ENCODE measurements at places on chromosomes 1 and 21.

DNA sequence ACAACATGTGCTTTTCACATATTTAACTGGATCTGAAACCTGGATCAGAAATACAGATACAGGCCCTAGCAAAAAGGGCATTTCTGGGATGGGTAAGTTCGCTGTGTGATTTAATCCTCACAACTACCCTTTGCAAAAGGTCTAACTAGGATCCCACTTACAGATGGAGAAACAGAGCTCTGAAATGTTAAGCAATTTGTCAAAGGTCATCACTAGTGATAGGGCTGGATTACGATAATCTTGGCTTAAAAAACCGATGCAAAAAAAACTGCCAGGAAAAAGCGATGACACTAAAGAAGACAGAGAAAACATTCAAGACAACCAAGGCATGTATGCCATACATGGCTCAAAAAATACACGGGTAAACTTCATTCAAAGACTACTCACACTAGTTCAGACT, 29.9 kb downstream of the AHCTF1 start:
- no peak for DNase-seq

GRCh38 chr1:186763107-186763506, 65.6 kb upstream of the PLA2G4A start:
- DNase-seq = no peak

GRCh38 chr1:82143108-82143833, 342.5 kb downstream of the ADGRL2 start:
- no peak for DNase-seq

- no peak for DNase-seq
These were observed 100.6 kb upstream of the ACTL8 start for GRCh38 chr1:17654519-17654918.

DNA sequence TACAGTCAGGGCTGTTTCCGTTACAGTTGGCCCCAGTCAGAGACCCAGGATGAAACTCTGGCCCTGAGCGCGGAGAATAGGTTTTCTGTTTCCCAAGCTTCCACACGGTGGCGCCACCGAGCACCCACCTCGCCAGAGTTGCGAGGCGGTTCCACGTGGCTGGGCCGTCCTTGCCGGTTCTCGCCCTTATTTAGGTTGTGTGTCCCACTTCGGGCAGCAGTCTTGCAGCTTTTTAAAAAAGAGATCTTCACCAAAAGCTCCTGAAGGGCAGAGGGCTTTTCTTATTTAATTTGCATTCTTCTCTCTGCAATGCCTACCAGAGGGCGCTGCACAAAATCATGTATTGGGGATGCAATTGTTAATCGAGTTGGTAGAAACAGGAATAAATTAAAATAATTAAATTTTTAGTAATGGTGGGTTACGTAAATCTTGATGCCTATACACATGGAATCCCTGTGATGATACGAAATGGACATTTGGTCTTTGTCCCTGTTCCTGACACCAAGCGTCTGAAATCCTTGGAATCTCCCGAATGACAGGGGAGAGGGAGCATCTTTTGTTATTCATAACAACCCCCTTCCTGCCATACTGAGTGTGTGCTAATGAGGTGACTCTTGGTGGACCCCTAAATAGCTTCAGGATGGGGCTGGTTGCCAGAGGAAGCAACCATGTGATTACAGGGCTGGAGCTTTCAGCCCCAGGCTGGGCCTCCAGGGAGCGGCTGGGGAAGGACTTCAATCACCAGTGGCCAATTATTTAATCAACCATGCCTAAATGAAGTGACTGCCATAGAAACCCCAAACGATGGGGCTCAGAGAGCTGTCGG, 5.6 kb upstream of the S100A7 start:
- peak; percentile 57 for DNase-seq

GRCh38 chr1:202184750-202185460, 8.7 kb upstream of the LGR6 start:
- peak; percentile 68 for DNase-seq

GRCh38 chr1:56200896-56201295, 378.5 kb downstream of the PLPP3 start:
- DNase-seq = no peak

- no peak for DNase-seq
These were observed 507.0 kb downstream of the AJAP1 start for GRCh38 chr1:5161372-5161771.

- DNase-seq = peak; percentile 62
These were observed 12.0 kb upstream of the FCAMR start for GRCh38 chr1:206982216-206982615.

- no peak for DNase-seq
These were observed 19.7 kb upstream of the PGBD2 start for GRCh38 chr1:248886237-248886895.

DNA sequence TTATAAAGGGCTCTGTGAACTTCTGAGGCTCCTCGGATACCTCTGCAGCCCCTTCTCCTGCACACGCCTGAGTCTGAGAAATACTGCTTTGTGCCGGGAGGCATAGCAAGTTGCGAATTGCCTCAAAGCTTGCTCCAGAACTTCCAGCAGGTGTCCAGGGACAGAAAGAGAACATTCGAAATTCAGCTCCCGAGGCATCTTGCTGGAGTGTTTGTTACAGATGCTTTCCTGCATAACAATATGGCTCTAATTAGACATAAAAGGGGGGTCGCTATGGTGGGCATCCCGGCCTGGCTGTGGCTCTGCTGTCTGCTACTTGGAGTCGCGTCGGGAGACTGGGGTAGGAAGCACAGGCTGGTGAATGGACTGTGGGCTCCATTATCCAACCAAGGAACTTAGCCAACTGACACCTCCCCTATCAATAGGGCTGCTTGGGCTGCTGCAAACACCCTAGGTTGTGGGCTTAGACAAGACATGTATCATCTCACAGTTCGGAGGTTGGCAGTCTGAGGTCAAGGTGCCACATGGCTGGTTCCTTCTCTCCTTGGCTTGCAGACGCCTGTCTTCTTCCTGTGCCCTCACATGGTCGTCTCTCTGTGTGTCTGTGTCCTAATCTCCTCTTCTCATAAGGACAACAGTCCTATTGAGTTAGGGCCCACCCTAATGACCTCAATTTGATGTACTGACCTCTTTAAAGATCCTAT, 607.0 kb downstream of the NPHP4 start:
- peak; percentile 18 for DNase-seq

GRCh38 chr1:71572038-71572437, 491.2 kb upstream of the ZRANB2 start:
- no peak for DNase-seq

DNA sequence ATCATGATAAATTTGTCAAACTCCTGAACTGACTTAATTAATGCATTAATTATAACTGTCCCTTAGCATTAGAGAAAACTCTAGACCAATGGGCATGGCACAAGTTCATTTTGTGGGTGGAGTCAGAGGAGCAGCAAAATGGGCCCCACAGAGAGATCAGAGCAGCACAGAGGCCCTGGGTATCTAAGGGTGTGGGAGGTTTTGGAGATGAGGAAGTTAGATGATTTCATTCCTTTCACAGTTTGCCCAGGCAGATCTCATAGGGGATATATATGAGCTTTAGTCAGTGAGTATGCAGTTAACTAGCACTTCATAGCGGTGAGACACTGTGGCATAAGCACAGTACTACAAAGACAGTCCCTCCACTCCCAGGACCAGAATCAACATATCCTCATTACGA, 117.3 kb downstream of the MAB21L3 start:
- no peak for DNase-seq

- DNase-seq = peak; percentile 12
These were observed 1.1 kb downstream of the COL9A2 start for GRCh38 chr1:40315795-40316594.

DNA sequence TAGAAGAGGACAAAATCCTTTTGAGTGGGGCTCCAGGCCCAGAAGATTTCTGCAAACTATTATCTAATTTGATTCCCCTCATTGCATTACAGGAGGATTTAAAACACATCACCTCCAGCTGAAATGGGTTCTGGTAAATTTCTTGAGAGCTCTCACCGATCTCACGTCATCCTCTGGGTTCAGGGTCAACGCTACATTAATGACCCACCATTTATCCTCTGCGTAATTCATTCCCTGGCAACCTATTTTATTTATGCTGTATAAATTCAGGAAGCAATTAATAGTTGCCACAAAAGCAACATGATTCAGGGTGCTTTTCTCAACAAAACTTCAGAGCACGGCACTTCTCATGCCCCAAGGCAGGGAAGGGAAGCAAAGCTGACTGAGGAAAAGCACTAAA, 38.9 kb downstream of the LMX1A start:
- DNase-seq = no peak

DNA sequence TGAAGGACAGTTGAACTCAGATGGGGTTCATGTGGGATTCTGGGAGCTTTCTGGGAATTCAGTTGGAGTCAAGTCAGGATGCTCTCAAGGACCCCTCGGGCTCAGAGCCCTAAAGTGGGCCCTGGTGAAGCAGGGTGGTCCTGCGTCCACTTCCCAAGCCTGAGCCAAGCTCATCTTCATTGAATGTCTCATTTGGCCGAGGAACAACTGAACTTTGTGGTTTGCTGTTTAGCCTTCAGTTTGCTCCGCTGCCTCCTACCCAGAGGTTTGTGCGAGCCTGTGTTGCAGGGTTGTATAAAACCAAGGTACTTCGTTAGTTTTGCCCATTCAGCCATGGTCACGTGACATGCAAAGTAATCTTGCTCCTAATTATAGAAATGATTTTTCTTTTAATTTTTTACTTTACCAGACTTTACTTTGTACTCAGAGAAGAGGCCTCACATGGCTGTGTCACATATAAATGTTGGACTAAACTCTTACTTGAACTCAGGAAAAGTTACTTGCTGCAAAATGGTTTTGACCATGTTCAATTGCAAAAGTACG, 49.7 kb downstream of the B3GALT5 start:
- DNase-seq = no peak

GRCh38 chr21:36968976-36969375, 2.5 kb upstream of the HLCS start:
- no peak for DNase-seq

DNA sequence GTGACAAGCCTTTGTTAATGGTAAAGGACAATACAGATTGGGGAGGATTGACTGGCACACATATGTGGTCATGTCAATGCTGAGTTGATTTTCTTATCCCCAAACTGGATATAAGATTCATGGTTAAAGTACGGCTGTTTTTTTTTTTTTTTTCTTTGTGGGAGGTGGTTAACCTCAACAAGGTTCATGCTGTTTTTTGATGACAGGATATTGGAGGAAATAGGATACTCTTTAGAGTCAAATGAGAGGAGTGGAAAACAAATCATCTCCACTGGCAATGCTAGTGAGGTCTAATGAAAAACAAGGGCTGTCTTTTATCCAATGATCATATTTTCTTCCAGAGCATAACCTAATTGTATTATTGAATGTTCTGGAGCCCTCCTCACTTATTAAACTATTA, 140.2 kb downstream of the FAM78B start:
- DNase-seq = no peak

DNA sequence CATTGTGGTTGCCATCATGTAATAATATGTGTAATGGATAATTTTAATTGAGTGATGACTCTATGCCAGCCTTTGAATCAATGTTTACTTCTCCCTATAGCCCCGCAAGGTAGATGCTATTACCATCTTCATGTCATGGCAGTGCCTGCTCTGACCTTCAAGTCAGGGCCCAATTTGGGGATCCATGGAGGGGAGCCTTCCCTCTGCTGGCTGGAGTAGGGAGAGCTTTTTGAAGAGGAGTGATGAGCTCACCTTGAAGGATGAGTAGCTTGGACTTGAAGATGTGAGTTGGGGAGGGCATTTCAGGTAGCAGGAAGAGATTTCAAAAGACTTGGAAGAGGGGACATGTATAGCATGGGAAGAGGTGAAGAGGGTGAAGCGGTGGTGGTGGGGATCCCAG, 189.2 kb downstream of the FOXD2 start:
- DNase-seq = no peak

GRCh38 chr1:182533896-182534295, 55.2 kb downstream of the RNASEL start:
- DNase-seq = no peak

GRCh38 chr1:205128050-205128449, 6.3 kb upstream of the RBBP5 start:
- no peak for DNase-seq

DNA sequence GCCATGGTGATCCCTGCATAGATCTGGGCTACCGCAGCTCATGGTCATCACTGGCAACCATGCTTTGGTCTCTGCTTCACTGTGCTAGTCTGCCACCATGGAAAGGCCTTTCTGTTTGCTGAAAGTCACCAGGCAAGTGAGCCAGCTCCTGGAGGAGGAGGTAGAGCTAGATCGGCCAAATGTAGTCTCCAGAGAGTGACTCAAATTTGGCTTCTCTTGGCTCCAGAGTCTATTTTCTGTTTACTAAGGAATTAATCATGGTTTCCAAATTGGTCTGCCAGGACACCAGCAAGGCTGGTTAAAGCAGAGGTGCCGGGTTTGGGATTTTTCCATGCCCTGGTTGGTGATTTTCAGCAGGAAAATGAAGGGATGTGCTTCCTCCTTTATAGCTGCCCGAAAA, 52.7 kb upstream of the IVNS1ABP start:
- no peak for DNase-seq

DNA sequence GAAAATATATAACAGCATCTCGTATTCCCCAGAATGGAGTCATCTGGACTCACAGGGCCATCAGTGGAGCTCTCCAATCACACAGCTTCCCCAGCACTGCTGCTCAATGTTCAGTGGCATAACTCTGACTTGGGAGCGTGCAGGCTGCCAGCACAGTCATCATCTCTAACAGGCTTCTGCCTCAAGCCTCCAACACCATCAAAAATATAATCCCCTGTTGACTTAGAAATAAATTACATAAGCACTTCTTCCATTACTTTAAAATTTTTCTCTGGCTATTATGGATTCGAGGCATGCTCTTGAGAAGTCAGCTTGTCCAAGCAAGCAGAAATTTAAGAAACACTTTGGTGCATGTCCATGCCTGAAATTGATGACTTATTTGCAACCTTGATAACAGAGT, 6.2 kb downstream of the DUSP23 start:
- no peak for DNase-seq

GRCh38 chr21:38039841-38040240, 123.6 kb upstream of the KCNJ6 start:
- DNase-seq = no peak

DNA sequence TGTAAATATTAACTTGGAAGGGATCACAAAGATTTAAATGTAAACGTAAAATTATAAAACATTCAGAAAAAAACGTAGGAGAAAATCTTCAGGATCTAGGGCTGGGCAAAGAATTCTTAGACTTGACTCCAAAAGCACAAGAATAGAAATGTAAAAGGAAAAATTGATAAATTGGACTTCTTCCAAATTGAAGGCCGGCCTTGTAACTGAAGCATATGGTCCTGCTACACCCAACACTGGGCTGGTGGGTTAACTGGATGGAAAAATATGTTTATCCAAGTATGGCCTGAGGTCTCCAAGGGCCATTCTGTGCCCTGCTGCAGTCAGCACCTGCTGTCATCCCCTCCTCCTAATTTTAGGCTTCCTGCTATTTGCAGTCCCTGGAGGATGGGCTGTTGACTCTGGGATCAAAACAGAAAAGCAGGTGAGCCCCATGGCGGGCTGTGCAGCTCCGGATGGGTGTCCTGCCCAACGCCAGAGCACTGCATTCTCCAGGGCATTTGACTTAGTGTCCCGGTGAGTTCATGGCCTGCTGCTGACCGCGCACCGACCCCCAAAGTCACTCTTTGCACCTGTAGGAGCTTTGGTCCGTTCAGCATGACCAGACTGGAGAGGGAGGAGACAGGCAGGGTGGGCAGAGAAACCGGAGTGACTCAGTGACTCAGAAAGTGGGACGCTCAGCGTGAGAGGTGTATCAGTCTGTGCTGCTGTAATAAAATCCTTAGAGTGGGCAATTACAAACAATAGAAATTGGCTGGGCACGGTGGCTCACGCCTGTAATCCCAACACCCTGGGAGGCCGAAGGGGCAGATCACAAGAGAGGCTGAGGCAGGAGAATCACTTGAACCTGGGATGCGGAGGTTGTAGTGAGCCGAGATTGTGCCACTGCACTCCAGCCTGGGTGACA, 6.1 kb upstream of the AIRE start:
- DNase-seq = no peak

GRCh38 chr1:230768903-230769570, 21.8 kb downstream of the CAPN9 start:
- no peak for DNase-seq
